ENCODE measurements at places on chromosomes 3 and 15. TPM values are rescaled to one million over a fixed set of nuclear protein-coding genes. Genes with fewer than 3 reads are reported as not detected.

- peak; percentile 75 for DNase-seq
Observed at GRCh38 chr15:85725019-85725418, 69.7 kb downstream of the KLHL25 start.

GRCh38 chr3:31010491-31010890 lies 116.0 kb upstream of the GADL1 start:
- DNase-seq = peak; percentile 92

GRCh38 chr3:141235661-141236171 lies 4.1 kb downstream of the PXYLP1 start:
- DNase-seq = no peak

DNA sequence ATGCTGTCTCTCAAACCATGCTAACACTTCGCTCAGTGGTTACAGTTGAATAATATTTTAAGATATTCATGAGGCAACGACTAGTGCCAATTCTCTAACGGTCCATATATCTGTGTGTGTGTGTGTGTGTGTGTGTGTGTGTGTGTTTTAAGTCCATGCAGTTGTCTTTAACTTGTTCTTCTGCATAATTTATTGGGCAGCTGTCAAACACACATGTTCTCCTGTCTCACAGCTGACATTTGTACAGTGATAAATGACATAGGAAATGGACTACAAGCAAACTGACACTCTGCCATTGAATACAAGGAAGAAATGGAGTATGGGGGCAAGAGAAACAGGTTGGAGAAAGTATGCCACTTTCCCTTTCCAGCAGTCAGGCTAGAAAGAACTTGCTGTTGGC lies 172.0 kb downstream of the PDZRN3 start:
- DNase-seq = no peak

DNA sequence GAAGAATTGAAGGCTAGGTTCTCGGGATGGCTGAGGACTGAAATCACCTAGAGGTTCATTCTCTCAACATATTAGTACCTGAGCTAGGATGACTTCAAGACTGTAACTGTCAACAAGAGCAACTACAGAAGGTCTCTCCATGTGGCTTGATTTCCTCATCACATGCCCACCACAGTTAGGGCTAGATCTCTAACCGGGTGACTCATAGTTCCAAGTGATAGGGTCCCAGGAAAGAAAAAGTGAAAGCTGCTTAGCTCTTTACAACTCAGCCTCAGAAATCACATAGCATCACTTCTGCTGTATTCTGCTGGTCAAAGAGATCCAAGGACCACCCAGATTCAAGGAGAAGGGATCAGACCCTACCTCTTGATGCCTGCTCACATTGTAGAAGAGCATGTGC lies 165.4 kb upstream of the AGTR1 start:
- DNase-seq = peak; percentile 8

DNA sequence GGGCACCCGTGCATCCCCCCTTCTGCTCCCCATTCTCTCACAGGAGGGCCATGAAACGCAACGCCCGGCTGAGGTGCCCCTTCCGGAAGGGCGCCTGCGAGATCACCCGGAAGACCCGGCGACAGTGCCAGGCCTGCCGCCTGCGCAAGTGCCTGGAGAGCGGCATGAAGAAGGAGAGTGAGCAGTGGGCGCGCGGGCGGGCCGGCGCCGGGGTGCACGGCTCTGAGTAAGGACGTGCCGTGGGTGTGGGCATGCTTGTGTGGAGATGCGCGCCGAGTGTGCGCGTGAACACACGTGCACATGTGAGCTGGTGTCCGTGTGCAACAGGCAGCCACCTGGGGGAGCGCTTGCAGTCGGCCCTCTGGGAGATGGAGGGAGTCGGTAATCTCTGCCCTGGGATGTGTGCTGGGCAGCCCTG lies 28.1 kb downstream of the NR1I2 start:
- peak; percentile 16 for DNase-seq

DNA sequence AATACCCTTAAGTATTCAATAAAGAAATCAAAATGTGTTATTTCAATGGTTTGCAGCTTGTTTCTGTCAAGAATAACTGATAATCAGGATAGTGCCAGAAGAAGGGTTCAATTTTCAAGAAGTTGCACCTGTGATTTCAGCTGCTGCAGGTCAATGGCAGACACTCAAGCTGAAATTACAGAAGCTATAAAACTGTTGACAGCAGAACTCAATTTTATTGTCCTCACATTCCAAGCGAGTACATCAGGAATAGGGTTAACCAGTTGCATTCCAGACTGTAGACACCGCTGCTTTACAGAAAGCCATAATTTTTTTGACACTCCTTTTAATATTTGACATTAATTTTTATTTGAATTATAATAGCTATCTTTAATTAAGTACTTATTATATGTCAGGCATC lies 364.1 kb downstream of the CGGBP1 start:
- DNase-seq = no peak

The SCG3 gene
- not detected for total RNA-seq

- DNase-seq = no peak
Observed at GRCh38 chr15:31278544-31279220, 48.0 kb upstream of the KLF13 start.

- DNase-seq = peak; percentile 82
Observed at GRCh38 chr3:131221731-131222130, 159.8 kb upstream of the NUDT16 start.

GRCh38 chr3:69763458-69763857 lies 24.2 kb downstream of the MITF start:
- DNase-seq = no peak

The LRRIQ4 gene
- 0.09 TPM for total RNA-seq

- no peak for DNase-seq
Observed at GRCh38 chr3:187967993-187968392, 186.0 kb upstream of the LPP start.

The ROBO1 gene
- total RNA-seq = 25.3 TPM

DNA sequence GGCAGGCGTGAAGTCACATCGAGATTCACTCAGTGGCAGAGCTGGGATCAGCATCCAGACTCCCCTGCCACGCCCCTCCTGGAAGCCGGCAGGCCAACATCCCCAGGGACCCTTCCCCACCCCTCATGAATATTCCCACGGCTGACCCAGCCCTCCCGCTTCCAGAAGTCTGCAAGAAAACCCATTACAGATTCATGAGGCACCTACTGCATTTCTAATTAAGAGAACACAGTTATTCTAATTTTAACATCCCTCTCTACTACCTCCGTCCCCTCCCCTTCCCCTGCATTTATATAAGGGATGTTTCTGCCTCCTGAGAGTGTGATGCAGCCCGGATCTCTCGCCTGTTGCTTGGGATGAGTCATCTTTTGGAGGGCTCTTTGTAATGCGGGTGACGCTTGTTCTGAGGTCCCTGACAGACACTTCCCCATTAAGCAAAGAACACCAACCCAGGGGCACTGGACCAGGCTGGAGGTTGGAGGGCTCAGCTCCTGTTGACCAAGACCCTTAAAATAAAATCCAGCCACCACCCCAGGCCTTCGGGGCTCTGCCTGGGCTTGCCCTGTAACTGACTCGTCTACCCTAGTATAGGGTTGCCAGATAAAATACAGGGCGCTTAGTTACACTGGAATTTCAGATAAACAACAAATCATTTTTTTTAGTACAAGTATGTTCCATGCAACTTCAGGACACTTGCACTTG lies 118.7 kb downstream of the NUP210 start:
- DNase-seq = peak; percentile 79

DNA sequence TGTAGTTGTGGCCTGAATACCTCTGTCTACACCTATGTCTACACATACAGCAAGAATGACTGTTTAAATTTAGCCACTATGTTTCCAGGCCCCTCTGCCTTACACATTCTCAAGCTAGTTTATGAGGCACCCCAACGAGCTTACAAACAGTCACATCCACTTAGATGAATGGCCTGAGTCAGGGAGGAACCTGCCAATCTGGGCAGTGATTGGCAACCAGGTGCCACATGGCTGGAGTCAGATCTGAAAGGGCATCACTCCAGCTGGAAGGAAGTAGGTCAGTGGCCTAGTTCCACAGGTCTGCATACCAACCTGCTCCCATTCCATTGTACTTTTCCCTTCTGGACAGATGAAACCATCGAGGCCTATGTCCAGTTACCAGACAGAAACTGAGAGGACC lies 136.3 kb downstream of the FOXP1 start:
- DNase-seq = no peak

GRCh38 chr3:123621850-123622189 lies 37.0 kb upstream of the HACD2 start:
- DNase-seq = no peak

- peak; percentile 19 for DNase-seq
Observed at GRCh38 chr3:135706758-135707375, 258.7 kb upstream of the PPP2R3A start.

The CLDN16 gene
- total RNA-seq = 0.09 TPM

GRCh38 chr15:48471073-48471472 lies 139.8 kb downstream of the DUT start:
- no peak for DNase-seq

DNA sequence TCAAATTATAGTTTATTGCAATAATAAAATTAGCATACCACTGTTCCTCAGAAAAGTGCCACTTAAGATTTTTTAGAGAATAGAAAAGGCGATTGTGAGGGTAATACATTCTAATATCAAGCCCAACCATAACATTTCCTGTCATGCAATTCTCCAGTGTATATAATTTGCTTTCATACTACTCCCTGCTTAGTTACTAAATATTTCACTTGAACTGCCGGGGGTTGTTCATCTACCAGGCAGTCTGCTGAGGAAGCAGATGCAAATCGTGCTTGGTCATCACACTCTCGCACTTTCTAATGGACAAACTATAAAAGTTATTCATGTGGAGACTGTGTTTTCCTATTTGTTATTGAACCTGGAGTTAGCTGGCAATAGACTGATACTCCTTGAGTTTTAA lies 645.6 kb upstream of the CBLB start:
- DNase-seq = no peak

The MFN1 gene
- total RNA-seq = 220 TPM

The AGTR1 gene
- total RNA-seq = 3.2 TPM

DNA sequence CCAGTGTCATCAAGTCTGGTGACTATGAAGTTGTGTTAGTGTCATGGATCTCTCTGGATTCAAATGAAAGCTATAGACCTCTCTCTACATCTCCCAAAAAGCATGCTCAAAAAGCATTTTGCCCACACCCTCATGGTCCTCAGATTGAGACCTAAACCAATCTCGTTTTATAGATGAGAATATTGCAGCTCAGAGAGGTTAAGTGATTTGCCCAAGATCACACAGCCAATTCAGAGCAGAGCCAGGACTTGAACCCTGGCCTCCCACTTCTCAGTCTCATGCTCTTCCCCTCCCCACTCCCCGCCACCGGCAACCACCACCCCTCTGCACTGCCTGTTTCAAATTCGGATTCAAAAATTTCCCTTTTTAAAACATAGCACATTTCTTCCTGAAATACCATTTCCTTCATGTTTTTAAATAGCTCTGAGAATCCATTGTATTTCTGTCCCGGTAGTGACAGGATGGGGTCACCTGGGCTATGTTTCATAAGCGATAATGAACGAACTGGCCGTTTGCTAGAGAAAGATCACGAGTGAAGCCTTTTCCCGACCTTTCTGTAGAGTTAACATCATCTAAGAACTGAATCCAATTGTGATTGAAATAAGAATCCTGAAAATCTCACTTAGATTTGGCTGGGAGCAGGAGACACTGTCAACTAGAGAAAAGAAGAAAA lies 769 bp downstream of the SSUH2 start:
- no peak for DNase-seq

DNA sequence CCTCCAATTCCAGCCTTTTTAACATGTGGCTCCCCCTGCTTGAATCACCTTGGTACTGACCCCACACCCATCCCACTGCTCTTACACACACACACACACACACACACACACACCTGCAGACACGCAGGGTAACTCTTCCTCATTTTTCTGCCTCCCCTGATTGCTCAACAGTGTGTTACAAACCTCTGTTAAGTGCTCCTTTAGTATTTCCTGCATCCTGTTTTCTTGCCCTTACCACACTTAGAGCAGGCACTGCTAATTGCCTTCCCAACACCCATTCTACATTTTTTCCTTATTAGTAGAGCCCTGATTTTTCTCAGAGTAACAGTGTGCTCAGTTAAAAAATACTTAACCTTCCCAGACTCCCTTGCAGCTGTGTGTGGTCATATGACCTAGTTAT lies 184.0 kb downstream of the EBLN2 start:
- no peak for DNase-seq

DNA sequence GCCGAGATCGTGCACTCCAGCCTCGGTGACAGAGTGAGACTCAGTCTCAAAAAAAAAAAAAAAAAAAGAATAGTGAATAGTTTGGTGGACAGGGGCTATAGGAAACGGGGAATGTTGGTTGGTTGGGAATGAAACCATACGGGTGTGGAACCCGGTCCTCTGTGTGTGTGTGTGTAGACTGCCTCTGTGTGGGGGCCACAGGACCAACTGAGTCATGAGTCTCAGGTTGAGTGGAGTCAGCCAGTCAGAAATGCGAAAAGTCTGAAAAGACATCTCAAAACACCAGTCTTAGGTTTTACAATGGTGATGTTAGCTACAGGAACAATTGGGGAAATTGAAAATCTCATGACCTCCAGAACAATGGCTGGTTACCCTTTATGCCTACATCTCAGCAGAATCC lies 44.5 kb downstream of the ZDHHC19 start:
- no peak for DNase-seq

- DNase-seq = no peak
Observed at GRCh38 chr3:109985943-109986555, 648.7 kb upstream of the DPPA4 start.

The ALDH1L1 gene
- total RNA-seq = 0.18 TPM

DNA sequence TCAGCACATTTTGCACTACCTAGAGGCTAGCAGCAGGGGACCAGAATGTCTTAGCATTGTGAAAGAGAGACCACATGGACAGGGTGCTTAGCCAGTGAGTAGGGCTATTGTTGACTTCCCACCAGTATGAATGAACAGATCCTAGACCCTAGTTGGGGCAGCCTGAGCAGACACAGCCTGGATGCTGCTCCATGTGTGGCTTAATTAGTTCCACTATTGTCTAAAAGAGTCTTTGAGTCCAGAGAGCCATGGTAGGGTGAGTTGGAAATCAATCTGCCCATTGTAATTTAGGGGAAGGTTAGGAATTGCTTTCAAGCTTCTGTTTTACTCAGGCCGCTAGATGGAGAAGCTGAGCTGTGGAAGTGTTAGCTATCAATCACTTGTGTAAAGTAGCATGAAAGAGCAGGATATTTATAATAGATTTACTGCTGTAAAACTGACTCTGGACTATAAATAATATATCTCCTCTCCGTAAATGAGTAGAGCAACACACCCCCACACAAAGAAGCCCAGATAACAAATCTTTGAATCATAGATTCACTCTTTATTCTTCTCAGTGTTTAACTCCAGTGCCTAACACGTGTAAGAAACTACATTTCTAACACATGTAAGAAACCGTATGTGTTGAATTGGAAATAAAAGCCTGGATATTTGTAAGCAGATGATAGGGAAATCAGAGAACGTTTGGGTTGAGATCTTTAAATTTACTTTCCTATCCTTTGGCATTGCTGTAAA lies 4.1 kb upstream of the GCSAM start:
- peak; percentile 19 for DNase-seq

GRCh38 chr3:107206141-107206540 lies 171.1 kb upstream of the CCDC54 start:
- DNase-seq = peak; percentile 67

GRCh38 chr3:176354843-176355242 lies 842.4 kb downstream of the TBL1XR1 start:
- DNase-seq = no peak

Data from fibroblast of the aortic adventitia (primary cell).